ENCODE measurements at places on chromosomes 7 and 10. TPM values are rescaled to one million over a fixed set of nuclear protein-coding genes. Genes with fewer than 3 reads are reported as not detected.

AGAP5 gene
- polyA plus RNA-seq, result not detected

FAS gene
- polyA plus RNA-seq, result 0.56 TPM

CNTNAP2 gene
- polyA plus RNA-seq, result 132 TPM

CAMK2G gene
- polyA plus RNA-seq, result 3.8 TPM

STK31 gene
- polyA plus RNA-seq, result not detected

NSUN5 gene
- 96.7 TPM for polyA plus RNA-seq

ASZ1 gene
- polyA plus RNA-seq, result not detected

TFR2 gene
- polyA plus RNA-seq, result 0.67 TPM

PTPN20 gene
- polyA plus RNA-seq, result 2.6 TPM

LIPK gene
- polyA plus RNA-seq, result not detected

GNAT3 gene
- not detected for polyA plus RNA-seq

Data from naive B cell (primary cell).